K562 (cell line): ENCODE measurements at places on chromosomes 11 and 22. TPM values are rescaled to one million over a fixed set of nuclear protein-coding genes. Genes with fewer than 3 reads are reported as not detected.

DNA sequence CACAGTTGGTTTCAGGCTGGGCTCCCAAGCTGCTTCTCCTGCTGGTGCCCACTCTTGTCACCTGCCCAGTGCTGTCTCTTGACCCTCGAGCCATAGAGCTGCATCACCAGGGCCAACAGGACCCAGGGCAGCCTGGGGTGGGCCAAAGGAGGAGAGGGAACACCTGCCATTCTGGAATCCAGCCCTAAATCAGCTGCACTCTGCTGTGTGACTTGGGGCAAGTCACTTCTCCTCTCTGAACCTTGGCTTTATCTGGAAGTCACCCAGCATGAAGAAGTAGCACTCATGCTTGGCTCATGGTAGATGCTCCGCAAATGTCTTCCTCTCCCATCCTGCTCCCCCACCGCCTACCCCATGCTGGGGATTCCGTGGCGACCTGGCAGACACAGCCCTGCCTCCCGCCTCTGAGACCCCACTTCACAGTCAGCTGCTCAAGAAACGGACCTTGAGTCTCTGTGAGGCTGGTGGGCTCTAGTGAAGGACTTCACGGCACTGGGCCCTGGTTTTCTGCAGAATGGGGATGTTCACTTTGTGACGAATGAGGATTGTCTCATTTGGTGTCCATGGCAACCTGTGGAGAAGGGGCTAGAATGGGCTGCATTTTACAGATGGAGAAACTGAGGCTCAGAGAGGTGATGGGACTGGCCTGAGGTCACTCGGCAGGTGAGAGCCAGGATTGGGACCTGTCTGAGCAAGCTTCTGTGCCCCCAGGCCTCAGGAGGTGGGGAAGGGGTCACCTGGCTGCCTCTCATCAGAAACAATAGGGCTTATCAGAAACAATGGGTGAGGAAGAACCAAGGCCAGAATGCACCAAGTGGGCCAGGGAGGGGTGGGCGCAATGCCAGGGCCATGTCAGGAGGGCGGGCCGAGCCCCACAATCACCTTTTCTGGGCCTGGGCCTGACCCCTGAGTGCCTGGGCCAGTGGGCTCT, 12.4 kb downstream of the EMID1 start:
- no peak for DNase-seq

GRCh38 chr11:9266132-9266736, 1.1 kb upstream of the DENND5A start:
- DNase-seq = no peak

DNA sequence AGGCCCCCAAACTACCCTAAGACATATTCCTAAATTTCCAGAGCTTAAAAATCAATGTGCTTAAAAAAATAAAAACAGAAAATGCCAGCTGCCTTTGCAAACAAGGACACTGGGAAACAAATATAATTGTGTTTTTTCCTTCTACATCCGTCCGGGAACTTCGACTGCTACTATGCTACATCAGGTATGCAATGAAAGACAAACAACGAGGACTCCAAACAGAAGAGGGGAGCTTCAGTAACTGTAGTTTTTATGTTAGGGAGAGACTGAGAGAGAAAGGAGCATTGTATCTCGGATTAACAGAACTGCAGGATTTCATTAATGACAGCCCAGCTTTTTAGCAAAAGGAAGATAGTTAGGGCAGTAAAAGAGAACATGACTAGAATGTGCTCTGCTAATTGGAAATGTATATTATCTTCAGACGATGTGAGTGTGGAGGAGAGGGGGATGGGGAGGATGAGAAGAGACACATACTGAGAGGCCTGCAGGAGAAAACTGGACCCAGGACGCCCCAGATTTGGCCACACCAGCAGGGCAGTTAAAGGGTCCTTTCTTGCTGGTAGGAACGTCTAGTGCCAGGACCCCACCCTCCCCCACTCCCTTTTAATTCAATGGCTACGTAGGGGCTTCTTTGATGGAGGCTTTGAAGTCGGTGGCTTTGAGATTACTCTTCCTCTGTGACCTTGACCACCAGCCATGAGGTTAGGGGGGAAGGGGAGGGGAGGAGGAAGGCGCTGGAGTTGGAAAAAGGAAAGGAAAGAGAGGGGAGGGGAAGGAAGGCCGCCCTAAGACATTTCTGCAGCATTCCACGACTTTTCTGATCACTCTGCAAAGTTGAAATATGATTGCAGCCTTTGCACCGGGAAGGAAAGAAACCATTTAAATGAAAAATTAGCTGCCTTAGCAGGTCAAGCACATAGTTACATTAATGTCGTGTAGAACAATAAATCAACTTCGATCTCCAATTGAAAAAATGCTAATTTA, 187.1 kb downstream of the BLID start:
- no peak for DNase-seq

The PRAME gene
- total RNA-seq = 1,138 and 1,201 TPM in 2 replicates

- no peak for DNase-seq
These were observed 29.9 kb downstream of the RELT start for GRCh38 chr11:73406131-73406530.

The KRTAP5-9 gene
- total RNA-seq = not detected in 2 replicates

The OR6A2 gene
- total RNA-seq = 0.34 and 0.35 TPM in 2 replicates

- DNase-seq = peak; percentile 55
These were observed 3.2 kb downstream of the CTSD start for GRCh38 chr11:1760351-1761109.

DNA sequence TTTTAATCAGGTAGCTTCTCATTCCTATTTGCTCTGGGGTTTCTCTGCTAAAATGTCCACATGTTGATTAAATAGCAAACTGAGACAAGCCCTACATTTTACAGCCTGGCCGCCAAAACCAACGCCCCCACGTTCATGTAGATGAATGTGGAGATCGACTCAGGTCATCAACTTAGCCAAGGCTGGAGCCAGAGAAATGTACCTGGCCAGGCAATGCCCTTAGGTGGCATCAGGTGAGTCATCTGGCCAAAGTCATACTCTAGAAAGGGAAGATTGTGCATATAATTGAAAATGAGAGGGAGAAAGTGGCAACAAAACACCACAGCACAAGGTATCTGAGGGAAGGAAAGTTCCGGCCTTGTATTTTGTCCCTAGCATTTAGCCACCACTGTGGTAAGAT, 37.1 kb upstream of the CCDC89 start:
- DNase-seq = no peak

The TSGA10IP gene
- total RNA-seq = not detected in 2 replicates

The CD3G gene
- 0.55 and 0.60 TPM in 2 replicates for total RNA-seq

DNA sequence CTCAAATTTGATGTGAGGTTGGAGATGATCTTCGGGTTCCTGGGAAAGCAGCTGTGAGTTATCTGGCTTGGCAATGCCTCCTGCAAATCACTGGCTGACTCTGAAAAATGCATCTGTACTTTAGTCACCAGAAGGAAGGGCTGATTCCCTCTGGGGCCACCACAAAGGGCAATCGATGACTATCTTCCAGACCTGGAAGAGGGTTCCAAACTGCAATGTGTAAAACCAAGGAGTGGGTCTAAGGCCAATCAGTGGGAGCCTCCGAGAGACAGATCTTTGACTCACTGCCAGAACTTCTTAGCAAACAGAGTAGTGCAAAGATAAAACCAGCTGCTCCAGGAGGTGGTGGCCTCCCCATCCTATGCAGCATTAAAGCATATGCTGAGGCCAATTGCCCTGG, 29.1 kb upstream of the PAK1 start:
- peak; percentile 30 for DNase-seq

- no peak for DNase-seq
These were observed 114.6 kb upstream of the C11orf87 start for GRCh38 chr11:109307366-109307765.

- no peak for DNase-seq
These were observed 695.5 kb downstream of the FAM181B start for GRCh38 chr11:82038154-82038553.

The ZNF215 gene
- total RNA-seq = 12.5 and 12.8 TPM in 2 replicates

DNA sequence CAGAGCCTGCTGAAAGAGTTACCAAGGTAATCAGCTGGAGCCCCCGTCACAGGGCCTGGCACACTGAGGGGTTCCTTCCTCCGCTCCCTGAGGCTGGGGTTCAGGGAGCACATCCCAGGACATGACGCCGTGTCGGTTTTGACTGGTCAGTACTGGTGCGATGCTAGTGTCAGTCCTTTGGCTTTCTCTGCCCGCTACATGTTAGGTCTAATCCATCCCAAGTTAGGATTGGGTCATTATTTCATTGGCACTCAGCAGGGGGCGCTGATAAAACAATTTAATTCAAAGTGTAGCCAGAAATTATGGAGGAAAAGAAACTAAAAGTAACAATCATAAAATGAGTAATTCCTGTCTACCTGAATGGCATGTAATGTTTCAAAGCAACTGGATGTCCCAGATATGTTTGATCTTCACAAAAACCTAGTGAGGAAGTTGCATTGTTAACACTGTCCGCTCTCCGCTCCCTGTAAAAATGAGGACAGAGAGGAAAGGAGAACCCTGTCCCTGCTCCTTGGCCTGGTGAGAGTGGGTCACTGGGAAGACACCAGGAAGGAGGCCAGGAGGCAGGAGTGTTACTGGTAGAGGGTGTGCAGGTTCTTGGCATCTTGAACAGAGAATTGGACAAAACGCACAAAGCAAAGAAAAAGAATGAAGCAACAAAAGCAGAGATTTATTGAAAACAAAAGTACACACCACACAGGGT, 27.1 kb downstream of the TSKU start:
- peak; percentile 61 for DNase-seq

DNA sequence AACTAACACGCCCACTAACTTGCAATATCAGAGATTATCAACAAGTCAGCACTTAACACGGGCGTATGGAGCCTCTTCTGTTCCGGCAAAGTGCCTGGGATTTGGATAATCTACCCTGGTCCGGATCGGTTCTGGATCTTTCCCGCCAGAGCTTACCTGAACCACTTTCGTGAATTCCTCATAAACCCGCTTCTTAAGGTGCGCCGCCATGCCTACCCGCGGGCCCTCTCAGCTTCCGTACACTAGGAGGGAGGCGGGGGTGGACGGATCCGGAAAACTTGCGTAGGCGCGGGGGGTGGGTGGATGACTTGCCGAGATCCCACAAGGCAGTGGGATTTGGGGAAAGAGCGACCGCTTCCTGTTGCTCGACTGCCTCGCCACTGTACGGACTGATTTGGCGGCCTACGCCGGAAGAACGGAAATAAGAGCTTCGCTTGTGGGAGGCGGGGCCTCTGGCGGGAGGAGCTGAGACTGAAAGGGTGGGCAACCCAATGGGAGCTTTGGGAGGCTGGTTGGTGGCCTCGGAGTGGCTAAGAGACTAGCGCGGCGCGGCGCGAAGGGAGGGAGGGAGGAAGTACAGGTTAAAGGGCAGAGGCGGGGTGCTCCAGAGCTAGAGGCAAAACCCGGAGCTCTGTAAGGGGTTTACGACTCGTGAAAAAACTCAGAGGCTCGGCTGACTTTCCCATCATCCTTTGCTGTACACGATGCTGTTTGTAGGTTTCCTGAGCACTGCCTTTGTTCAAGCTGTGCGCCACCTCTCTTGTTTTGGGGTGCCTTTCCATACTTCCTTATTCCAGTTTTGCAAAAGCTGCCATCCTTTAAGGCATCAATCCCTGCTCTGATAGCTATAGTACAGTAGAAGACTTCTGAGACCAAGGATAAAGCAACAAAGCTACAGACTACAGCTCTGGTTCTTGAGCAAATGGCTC, at the start of gene INTS4:
Gene INTS4, minus strand, starts transcription at position 235 of the 929 bp plus-strand sequence. Its CDS starts 25 bp downstream, at position 210.
- peak; percentile 96 for DNase-seq

- DNase-seq = no peak
These were observed 940.4 kb downstream of the DLG2 start for GRCh38 chr11:84686716-84687115.

- no peak for DNase-seq
These were observed 128.2 kb upstream of the FIBIN start for GRCh38 chr11:26865703-26866102.

The OR5M10 gene
- total RNA-seq = not detected in 2 replicates

GRCh38 chr11:128763224-128763623, 69.4 kb downstream of the FLI1 start:
- DNase-seq = no peak

DNA sequence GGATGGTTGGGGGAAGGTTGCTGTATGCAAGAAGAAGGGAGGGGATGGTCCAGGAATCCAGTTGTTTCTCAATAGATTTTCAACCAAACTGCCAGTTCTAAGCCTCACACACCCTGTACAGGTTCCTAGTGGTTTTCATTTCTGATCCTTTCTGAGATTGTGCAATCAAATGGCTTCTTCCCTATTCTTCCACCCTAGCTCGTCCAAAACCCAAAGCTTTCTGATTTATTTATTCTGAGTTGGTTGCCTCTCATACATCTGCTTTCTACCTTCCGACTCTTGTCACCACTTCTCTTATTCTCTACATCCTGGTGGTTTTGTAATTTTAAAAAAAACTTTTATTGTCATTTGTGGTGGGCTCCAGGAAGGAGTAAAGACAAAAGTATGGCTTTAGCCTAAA, 12.6 kb downstream of the OR5A2 start:
- DNase-seq = no peak

DNA sequence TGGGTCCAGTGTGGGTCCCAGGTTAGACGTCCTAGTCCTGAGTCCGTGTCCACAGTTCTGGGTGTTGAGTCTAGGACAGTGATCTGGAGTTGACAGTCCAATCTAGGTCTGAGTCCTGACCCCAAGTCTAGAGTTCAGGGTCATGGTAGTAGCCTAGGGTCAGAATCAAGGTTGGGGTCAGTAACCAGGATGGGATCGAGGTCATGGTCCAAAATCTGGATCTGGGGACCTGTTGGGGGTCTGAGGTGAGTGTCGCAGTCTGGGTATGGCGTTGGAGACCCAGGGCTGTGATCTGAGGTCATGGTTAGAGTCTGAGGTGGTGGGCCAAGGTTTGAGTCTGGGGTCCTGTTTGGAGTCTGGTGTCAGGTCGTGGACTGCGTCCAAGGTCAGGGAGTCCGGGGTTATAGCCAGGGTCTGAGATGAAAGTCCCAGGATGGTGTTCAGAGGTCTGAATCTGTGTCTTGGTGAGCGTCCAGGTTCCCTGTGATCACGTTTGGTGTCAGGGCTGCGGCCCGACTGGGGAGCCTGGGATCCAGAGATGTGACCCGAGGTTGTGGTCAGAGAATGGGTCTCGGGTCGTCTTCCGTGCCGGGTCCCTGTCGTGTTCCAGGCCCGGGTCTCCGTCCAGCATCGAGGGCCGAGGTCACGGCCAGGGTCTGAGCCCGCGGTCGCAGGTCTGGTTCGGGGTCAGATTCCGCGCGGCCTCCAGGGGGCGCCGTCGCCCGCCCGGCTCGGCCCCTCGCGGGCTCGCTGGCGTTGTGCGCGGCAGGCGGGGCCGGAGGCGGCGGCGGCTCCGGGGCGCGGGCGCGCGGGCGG, 432 bp upstream of the GRK2 start:
- peak; percentile 92 for DNase-seq

DNA sequence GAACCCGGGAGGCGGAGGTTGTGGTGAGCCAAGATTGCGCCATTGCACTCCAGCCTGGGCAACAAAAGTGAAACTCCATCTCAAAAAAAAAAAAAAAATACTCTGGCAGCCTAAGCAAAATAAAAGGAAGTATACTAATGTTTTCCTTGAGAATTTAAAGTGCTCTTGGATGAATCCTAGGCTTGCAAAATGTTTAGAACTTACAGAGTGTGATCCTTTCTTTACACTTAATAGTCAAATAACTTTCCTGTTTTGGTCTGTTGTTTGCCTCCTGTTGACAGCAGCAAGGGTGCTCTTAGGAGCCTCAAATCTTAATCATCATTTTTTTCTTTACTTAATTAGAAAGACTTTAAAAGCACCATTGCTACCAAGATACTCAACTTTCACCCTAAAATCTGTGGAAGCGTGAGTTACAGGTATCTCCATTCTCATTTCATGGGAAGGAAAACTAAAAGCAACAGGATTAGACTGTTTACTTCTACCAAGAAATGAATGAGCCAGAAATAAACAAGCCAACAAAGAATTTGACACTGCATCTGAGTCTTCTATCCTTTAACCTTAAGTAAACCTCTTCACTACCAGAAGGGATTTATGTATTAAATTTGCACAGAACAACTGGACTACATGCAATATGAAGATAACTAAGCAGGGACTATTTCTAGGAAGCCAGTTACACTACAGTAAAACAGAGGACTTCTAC, 38.7 kb upstream of the CRTAM start:
- no peak for DNase-seq

GRCh38 chr11:104095791-104096190, 59.4 kb downstream of the DDI1 start:
- no peak for DNase-seq

The BATF2 gene
- 8.7 TPM in 2 replicates for total RNA-seq
